ENCODE measurements at places on chromosomes 6 and 20. TPM values are rescaled to one million over a fixed set of nuclear protein-coding genes. Genes with fewer than 3 reads are reported as not detected.

MLN gene
- not detected for total RNA-seq

DNA sequence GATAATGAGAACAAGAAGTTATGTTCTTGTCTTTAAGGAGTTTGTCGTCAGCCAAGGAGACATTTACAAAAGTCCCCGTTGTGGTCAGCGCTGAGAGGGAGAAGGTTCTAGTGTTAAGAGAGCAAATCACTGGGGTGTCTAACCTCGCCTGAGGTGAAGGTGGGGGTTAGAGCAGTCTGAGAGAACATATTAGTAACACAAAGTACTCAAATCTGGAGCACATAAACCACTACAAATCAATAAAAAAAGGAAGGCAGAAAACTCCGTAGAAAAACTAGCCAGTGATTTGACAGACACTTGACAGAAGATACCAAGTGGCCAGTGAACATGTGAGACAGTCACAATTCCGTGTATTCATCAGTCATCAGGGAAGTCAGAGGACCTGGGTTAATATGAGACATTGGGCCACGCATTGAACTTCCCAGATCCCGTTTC lies 45.4 kb downstream of the CDS2 start:
- no peak for DNase-seq

DNA sequence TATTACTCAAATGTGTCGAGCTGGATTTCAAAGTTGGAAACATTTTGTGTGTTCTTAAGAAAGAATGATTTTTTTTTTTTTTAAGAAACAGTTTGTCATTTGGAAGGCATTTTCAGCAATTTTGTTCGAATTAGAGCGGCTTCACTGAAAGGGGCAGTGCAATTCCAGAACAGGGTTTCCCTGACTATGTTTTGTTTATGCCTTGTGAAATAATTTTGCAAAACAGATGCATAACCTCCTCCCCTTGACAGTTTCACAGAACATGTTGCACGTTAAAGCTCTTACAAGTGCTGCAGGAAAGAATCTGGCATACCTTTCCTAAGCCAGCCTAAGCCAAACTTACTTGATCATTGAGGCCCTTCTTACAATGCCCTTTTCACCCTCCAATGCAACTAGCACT lies 216.0 kb upstream of the SSTR4 start:
- DNase-seq = no peak

- DNase-seq = no peak
These were observed 39.2 kb upstream of the CLDN20 start for GRCh38 chr6:155224618-155225017.

DNA sequence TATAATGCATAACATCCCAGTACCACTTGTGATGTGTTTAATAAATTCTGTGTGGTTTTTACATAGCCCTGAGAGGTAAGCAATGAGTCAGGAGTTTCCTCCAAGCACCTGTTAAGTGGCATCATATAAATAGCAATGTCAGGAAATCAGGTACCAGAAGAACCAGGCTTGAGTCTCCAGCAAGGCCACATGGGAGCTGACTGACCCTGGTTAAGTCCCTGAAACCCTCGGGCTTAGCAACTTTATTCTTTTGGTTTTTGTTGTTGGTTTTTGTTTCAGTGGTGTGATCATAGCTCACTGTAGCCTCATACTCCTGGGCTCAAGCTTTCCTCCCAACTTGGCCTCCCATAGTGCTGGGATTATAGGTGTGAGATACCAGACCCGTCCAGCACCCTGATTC lies 70.0 kb downstream of the PTPRT start:
- DNase-seq = no peak

GRCh38 chr6:28816339-28816908 lies 107.4 kb downstream of the TRIM27 start:
- DNase-seq = no peak

DNA sequence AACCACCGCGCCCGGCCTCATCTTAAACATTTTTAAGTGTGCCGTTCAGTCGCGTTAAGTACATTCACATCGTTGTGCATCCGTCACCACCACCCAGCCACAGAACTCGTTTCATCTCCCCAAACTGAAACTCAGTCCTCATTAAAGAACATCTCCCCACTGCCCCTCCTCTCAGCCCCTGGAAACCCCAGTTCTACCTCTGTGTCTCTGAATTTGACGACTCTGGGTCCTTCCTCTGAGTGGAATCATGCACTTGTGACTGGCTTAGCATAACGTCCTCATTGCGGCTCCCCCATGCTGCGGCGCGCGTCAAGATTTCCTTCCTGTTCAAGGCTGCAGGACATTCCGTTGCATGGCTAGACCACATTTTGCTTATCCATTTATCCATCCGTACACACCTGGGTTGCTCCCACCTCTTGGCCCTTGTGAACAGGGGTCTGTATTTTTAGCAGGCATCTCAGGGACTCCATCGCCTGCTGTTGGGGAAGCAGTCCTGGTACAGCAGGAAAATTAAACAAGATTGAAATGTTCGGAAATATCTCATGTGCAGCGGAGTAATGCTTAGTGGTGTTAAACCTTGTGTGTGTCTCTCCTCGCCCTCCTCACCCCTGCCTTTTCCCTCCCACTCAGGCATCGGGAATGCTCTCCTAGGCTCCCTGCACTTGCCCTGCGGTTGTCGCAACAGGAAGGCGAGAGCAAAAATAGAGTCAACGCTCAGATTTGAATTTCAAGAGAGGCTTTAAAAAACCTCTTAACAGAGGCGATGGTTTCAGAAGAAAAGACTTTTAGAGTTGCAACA lies 127.9 kb downstream of the PXDC1 start:
- no peak for DNase-seq

DNA sequence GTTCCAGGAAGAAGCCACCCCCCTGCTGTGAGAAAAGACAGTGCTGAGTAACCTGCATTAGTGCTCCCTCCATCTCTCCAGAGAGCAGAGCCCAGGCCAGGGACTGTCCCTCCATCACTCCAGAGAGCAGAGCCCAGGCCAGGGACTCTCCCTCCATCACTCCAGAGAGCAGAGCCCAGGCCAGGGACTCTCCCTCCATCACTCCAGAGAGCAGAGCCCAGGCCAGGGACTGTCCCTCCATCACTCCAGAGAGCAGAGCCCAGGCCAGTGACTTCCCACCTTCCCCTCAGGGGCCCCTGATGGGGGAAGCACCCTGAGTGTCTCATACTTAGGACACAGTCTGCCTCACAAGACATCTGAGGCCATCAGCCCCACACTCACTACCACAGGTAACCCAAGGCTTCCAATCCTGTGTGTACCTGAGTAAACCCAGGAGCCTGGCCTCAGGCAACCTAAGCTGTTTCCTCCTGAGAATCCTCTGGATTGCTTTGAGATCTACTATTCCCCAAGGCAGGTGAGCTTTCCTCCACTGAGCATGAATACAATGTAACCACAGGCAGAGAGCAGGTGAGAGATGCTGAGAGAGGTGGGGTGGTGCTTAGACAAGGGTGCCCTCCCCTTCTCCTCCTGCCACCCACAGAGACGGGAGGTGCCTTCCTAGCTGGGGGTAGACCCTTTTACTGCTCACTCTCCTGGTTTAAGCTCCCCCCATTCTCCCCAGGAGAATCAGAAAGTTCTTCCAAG lies 4.9 kb downstream of the TBXT start:
- DNase-seq = no peak

DNA sequence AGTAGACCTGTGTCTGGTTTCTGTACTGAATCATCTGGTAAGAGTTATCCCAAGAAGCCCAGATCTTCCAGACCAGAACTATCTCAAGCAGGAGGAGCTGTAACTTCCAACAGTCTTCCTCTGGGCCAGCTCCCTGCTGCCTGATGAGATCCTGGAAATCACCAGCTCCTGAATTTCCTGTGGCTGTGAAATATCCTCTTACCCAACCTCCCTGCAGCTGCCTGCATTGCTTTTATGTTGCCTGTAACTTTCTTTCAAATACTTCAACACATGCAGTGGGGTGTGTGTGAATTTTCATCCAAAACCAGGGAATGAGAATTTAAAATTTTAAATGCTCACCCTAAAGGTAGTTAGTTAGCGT lies 160.5 kb upstream of the LAMP5 start:
- peak; percentile 50 for DNase-seq

- no peak for DNase-seq
These were observed 209.7 kb downstream of the SMOC2 start for GRCh38 chr6:168650671-168651111.

DNA sequence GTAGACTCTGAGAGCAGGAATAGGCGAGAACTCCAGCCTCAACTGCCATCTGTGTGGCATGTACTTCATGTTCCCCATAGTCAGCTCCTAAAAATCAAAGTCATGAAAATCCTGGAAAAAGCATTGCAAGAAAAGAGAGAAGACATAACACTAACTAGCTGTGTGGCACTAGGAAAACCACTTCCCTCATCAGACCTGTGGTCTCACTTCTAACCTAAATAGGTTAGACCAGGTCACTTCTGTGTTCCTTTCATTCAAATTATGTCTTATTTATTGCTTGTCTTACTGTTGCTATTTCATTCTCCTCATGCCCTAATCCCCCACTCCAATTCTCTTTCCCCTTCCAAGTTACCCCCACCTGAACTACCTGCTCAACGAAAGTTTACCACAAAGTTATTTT lies 70.2 kb downstream of the TNFRSF21 start:
- DNase-seq = no peak

- DNase-seq = no peak
These were observed 103.3 kb downstream of the TNFAIP3 start for GRCh38 chr6:137970368-137970767.

ARG1 gene
- total RNA-seq = not detected

DNA sequence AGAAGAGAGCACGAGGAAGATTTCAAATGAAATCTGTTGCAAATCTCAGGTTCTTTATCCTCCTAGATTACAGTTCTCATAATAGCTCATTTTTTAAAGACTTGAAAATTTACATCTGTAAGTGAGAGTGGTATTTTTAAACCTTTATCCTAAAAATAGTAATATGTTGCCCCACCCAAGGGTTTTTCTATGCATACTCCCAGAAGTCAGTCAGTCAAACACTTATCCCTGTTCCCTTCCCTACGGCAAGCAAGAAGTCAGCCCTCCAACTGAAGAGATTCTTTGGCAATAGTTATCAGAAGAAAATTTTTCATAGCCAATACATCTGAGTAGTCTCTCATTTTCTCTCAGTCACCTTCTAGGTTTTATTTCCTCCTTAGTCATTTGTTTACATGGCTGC lies 24.1 kb downstream of the ELOVL4 start:
- no peak for DNase-seq

CTNNBL1 gene
- total RNA-seq = 23.4 TPM

GRCh38 chr20:15594158-15594695 lies 979.0 kb downstream of the KIF16B start:
- no peak for DNase-seq

GRCh38 chr6:16482702-16483314 lies 244.4 kb downstream of the GMPR start:
- no peak for DNase-seq

MTRF1L gene
- 12.9 TPM for total RNA-seq

EDN3 gene
- total RNA-seq = not detected

WFDC5 gene
- total RNA-seq = not detected

- DNase-seq = no peak
These were observed 51.8 kb downstream of the CDH26 start for GRCh38 chr20:60009826-60010616.

DNA sequence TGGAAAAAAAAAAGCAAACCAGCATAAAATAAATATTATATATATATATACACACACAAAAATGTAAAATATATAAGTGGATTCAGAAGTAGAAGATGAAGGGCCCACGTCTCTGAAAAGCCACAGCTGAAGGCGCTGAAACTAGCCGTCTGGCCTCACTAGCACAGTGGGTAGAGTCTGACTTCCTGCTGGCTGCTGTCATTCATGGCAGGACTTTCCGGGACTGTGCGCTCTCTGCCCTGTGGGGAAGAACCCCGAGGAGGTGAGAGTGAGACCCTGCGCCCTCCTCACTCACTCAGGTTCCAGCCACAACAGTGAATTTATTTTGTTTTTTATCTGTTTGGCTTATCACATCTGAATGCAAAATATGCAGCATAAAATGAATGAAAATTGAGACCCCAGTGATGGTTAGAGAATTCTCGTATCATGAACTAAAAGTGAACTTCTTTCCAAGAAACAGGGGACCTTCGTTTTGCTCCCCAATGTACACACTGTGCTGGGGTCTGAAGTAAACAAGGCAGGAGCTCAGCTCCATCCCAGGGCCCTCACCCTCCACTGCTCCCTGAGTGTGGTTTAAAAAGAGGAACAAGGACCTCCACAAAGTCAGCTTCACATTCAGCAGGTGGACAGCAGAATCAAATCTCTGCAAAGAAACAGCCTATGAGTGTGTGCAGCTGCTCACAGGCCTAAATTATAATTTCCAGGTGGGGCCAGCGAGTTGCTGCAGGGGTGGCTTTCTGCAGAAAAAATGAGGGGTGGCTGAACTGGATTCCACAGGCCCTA lies 1.3 kb upstream of the RAMACL start:
- peak; percentile 32 for DNase-seq

DNA sequence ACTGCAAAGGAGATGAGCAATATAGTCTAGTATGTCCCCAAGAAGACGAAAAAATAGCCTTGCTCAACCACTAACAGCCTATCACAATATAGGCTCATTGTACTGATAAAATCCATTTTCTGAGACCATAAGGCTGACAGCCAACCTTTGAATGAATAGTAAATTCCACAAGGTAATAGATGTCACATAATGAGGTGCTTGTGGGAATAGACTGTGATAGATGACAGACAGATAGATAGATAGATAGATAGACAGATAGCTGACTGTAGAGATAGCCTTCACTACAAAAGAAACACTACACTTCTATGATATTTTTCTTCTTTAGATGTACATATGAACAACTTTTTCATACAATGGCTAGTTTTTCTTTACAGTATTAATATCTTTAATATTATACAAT lies 760.3 kb upstream of the NRSN1 start:
- DNase-seq = no peak

- DNase-seq = no peak
These were observed 65.5 kb downstream of the ANKRD60 start for GRCh38 chr20:58162986-58163385.

DNA sequence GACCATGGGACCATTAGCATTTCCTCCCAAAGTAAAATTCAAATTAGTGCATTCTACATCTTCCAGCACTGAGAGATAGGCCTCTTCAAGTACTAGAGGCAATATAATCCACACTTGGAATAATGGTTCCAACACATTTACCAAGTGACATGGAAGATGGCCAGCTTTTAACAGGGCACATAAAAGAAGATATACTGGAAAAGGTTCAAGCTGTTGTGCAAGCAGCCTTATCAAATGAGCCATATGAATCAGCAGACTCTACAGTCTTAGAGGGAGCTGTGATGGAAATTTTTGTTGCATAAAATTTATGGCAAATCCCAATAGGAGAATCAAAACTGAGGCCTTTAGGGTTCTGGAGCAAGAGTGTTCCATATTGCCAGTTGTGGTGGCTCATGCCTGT lies 526.6 kb upstream of the IRAK1BP1 start:
- no peak for DNase-seq
